Activated T-helper 1 cell treated with anti-CD3 and anti-CD28 coated beads, Interleukin-12 subunit alpha, Interleukin-12 subunit beta, Interleukin-2, Interleukin-4 antibody, amounts not matched to agents 30 ng/mL and 10 ng/mL and 1 ng/mL, durations not matched to agents 14 hours and 24 hours and 36 hours (primary cell): ENCODE measurements at places on chromosomes 12 and 14.

DNA sequence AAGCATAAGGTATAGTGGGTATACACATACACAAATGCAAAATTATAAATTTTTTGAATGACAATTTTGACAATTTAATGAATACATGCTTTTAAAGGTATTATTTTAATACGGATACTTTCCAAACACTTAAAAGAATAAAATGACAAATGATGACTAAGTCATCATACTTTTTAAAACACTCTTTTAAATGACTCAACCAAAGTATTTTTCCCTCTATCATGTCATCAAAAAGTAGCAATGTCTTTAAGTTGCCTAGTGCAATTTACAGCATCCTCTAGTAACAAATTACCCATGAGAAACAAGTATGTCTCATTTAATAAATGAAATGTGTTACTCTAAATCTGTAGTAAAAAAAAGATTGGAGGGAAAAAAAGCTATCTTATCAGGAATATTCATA is 73.3 kb downstream of the RPS6KA5 start:
- no peak for DNase-seq

DNA sequence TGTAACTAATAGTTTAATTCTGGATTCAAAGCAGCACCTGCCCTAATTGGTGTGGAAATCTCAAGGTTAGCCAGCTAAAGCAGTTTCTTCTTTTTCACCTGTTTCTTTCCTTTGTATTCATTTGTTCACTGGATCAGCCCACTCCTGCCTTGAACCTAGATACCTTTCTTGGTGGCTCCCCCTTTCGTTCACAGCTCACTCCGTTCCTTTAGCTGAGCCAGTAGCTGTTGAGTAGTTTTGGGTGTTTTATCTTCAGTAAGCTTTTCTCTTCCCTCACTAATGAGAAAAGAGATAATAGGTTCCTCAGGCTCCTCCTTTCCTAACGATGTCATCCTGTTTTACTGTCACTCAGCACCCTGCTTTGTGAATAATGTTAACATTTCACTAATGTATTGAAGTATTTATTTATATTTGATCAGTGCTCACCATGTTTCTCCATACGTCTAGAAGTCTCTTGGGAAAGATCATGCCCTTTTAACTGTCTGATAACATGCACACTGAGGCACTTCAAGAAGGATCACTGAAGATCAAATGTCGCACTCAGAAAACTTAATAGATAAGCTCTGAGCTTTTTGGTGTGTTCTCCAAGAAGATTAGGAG is 121.1 kb downstream of the TGFB3 start:
- DNase-seq: no peak

GRCh38 chr14:29458547-29458946 is 469.1 kb downstream of the PRKD1 start:
- no peak for DNase-seq

DNA sequence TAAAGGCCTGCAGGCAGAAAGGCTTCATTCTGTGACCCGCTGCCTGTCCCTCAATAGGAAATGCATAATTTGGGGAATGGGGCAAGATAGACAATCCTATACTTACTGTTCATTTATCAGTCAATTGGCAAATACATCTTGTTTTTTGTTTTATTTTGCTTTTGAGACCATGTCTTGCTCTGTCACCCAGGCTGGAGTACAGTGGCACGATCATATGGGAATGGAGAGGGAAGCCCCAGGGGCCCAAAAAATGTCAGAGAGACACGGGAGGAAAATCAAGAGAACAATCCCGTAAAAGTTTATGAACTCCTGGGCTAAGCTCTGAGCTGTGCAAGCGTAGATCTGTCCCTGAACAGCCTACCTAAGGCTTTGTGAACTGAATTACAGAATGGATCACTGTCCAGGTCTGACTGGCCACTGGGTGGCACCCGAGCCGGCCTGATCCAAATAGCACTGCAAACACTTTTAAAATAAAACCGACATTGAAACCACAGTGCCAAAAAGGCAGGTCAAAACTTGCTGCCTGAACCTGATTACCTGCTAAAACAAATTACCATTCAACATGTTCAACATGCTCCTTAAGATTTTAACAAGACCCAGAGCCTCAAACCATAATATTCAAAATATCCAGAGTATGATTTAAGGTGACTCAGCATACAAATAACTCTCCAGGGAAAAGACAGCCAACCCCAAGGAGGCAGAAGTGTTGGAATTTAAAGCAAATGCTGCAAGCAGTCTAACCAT is 11.8 kb downstream of the COPS7A start:
- DNase-seq: peak; percentile 20

DNA sequence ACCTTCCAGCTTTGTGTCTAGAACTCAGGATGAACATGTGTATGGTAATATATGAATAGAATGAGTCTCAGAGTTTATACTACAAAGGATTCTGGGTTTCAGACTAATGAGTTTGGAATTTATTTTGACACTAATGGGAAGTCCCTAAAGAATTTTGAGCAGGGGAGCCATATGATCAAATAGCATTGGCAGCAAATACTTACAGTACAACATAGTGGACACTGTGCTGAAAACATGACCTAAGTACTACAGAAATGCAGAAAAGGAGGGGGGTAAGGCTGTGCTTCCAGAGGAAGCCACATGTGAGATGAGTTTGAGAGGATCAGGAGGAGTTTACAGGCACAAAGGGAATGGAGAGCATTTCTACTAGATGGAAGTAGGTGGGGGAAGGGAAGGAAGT is 225.8 kb downstream of the C12orf42 start:
- DNase-seq: no peak

DNA sequence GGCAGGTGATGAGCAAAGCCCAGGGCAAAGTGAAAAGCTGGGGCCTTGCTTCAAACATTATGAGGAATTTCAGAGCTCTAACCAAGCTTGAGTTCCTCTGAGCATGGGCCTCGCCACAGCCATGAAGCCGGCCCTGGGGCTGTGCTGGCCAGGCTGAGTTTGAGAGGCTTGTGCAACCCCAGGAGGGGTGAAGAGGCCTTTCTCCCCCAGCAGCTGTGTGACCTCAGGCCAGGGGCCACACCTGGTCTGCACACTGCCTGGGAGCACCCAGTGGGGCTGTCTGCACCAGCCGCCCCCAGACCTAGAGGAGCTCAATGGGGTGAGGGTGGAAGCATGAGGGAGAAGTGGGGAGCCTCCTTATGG is 204.9 kb upstream of the C14orf180 start:
- DNase-seq: no peak

- DNase-seq: no peak
These were observed 15.8 kb downstream of the CD9 start for GRCh38 chr12:6215932-6216494.

DNA sequence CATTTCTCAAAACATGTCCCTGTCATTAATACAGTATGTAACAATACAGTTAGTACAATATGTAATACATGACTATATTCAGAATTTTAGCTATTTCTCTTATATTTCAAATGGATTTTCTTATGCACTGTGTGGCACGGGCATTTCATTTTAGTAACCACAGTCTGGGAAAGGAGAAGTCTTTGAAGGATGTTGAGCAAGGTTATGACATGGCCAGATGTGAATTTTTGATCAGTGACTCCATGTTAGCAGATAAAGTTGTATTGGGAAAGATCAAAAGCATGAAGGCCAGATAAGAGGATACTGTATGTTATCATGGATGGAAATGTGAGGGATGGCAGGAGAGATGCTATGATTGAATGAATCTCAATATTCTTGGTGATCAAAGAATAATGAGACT is 285.2 kb downstream of the NAV3 start:
- DNase-seq: no peak

DNA sequence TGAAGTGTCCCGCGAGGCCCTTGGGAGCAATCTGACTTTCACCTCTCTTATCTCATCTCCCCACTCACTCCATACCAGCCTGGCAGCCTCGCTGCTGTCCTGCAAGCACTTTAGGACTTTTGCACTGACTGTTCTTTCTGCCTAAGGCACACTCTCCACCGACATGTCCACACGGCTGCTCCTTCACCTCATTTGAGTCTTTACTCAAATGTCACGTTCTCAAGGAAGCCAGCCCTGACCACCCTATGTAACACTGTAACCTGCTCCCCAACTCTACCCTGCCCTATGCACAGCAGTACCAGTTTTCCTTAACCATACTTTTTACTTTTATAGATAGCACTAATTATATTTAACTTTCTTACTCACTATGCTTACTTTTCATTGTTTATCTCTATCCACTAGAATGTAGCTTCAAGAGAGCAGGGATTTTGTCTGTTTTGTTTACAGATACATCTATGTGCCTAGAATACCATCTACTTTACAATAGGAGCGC is 32.0 kb downstream of the PRKD1 start:
- DNase-seq: no peak
